ENCODE measurements at places on chromosomes 1 and 21.

DNA sequence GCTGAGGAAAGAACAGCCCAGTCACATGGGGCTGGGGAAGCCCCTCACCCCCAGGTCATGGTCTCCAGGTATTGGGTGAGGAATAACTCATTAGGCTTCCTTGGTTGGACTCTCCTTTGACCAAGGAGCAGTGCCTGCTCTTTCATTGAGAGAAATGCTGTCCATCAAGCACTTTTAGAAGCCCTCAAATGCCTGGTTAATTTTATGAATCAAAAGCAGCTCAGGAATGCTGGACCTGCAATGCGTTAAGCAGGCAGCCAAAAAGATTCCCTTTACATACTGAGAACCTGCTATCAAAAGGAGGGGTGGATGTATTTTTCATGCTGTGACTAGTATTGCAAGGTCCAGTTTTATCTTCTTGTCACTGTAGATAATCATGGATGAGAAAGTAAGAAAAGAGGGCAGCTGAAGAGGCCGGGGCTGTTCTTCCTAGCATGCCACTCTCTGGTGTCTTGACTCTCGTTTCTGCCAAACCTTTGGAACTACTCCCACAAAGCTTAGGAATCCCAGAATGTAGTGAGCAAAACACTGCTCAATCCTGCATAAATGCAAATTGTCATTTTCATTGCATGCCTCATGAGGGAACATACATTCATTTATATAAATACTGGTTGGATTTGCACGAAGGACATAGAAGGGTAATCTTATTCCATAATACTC, 2.1 kb upstream of the CD58 start:
- no peak for DNase-seq

GRCh38 chr1:182688436-182689205, 4.2 kb upstream of the RGS8 start:
- DNase-seq, result no peak

GRCh38 chr1:82534996-82535395, 734.3 kb downstream of the ADGRL2 start:
- DNase-seq, result no peak

- DNase-seq, result no peak
Observed at GRCh38 chr1:211037095-211037494, 96.9 kb downstream of the KCNH1 start.

- DNase-seq, result no peak
Observed at GRCh38 chr1:119960501-119960900, 64.2 kb upstream of the ADAM30 start.

DNA sequence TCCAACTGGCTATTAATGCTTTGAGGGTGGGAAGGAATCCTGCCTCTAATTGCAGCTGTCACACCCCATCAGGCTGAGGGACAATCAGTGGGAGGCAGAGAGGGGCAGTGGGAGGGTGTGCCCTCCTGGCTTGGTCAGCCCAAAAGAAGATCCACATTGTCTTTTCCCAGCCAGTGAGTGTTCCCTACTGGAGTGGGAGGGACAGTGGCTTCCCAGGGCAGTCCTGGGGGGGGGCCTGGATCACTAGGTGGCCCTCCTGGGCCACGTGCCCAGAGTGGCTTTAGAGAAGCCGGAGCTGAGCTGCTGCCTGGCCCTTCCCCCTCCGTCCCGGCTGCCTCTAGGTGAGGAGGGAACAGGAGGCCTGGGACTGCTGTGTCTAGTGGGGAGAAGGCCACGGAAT, 14.0 kb downstream of the INKA2 start:
- DNase-seq, result no peak

- no peak for DNase-seq
Observed at GRCh38 chr1:84223751-84224432, 77.6 kb upstream of the SAMD13 start.

- DNase-seq, result no peak
Observed at GRCh38 chr1:224456637-224456953, 22.0 kb upstream of the WDR26 start.

DNA sequence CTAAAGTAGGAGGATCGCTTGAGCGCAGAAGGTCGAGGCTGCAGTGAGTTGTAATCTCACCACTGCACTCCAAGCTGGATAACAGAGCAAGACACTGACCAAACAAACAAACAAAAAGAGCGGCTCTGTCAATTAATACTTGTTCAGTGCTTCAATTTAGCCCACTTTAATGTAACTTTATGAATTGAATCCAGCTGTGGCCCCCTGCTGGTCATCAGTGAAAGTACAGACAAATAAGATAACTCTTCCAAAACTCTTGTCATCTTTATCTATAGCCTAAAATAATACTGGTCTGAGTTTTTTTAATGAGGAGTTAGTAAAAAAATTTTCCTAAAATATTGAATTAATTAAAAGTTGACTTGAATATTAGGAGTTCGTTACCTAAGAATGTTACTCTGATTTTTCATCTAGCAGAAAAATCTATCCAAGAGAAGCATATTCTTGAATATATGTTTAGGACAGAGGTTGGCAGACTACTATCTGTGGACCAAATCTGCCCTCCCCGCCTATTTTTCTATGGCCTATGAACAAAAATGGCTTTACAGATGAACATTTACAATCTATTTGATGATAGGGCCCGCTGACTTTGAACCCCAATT, 26.1 kb downstream of the ATP5PF start:
- no peak for DNase-seq

DNA sequence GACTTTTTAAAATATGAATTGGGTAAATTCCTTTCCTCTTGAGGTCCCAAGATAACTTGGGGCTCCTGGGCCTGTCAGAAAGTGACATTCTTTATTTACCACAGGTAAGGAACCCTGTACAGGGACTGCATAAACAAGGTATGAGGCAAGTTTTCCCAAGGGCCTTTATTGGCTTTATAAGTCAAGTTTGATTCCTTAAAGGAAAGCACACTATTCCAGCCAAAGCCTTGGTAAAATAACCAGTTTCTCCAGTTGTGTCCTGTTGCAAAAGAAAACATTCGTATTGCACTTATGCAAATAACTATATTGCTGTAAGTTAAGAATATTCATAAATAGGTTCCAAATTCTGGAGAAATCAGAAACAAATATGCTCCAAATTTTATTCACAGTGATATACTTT, 21.9 kb upstream of the METTL18 start:
- no peak for DNase-seq

DNA sequence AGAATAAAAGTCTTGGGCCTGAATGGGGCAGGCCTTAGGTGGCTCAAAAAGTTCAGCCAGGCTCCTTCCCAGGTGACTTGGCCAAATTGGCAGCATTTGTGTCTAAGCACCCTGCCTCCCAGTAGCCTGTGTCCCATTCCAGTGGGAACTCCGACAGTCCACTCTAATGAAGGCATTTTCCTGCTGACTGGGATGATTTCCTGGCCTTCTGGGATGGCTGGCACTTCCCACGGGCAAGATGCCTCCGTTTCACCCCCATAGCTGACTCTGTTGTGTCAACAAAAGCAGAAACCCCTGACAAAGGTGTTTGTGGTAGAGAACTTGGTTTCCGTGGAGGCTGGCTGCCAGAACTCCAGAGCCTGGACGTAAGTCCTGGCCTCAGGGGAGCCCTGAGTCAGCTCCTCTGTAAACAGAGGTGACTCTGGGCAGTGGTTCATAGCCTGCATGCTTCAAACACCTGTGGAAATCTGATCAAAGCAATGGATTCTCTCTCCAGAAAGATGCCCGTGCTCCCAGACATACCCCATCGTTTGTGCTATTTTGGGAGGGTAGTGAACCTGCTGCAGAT, 36.6 kb downstream of the WNT3A start:
- no peak for DNase-seq
